ENCODE measurements at places on chromosomes 6 and 20. TPM values are rescaled to one million over a fixed set of nuclear protein-coding genes. Genes with fewer than 3 reads are reported as not detected.

DNA sequence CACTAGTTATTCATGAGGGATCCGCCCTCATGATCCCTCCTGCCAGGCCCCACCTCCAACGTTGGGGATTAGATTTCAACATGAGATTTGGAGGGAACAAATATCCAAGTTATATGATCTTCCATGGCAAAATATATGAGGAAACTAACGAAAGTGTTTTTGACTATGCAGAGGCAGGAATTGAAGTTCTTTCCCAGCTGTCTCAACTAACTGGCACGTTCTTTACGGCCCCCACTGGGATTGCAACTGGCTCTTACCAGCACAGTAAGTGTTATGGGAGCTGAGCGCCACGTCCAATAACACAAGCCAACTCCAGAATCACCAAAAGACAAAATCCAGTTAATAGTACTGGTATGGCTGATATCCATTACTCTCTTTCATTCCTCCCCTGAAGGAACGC, 66.6 kb downstream of the ECT2L start:
- DNase-seq, result no peak

DNA sequence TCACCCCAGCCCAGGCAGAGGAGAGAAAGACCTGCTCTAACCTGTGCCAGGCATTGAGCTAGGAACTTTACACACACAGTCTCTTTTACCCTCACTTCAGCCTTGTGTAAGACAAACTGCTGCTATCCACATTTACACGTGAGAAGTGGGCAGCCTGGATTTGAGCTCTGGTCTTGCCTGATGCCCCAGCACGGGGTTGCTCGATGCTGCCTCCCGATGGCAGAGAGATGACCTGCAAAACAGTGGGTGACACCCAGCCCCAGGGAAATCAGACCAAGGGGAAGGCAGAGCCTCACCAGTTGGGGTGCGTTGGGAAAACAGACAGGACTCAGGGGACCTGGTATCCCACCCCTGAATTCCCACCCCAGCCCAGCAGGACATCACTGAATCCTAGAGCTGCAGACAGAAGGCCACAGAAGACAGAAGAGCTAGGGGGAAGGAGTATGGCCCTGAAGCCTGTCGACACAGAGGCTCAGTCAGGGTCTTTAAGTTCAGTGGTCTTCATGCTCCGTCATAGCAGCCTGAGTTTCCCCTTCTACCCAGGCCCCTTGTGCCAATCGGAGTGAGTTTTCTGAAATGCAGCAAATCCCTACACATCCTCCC, 990 bp downstream of the BPI start:
- no peak for DNase-seq

DNA sequence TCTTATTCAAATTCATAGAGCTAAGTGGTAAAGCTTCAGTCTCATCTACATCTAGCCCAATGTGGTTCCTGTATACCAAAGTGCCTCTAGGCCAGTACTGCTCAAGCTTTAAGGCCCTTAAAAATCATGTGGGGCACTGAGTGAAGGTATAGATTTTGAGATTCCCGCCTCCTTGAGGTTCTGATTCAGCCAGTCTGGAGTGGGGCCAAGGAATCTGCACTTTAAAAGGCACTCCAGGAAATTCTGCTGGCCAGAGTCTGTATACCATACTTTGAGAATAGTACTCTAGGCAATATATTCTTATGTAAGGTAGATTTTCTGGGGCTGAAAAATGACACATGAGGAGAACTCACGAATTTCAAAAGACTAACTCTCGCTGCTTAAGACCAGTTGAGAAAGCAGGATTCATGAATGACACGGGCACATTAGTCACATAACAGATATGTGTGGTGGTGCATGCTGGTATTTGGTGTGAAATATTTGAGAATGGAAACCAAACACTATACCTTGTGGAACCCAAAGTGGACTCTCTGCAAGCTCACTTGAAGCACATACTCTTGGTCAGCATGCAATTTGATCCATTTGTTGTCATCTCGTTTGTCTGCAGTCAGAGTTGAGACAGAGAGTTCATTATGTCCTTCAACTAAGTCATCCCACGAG, 47.6 kb upstream of the SIM1 start:
- no peak for DNase-seq

GRCh38 chr6:153493501-153493900, 362.4 kb upstream of the RGS17 start:
- no peak for DNase-seq

- DNase-seq, result no peak
Measured at GRCh38 chr6:159655409-159655988, 37.5 kb downstream of the SOD2 start.

- no peak for DNase-seq
Measured at GRCh38 chr6:129785047-129785755, 75.2 kb upstream of the ARHGAP18 start.

DNA sequence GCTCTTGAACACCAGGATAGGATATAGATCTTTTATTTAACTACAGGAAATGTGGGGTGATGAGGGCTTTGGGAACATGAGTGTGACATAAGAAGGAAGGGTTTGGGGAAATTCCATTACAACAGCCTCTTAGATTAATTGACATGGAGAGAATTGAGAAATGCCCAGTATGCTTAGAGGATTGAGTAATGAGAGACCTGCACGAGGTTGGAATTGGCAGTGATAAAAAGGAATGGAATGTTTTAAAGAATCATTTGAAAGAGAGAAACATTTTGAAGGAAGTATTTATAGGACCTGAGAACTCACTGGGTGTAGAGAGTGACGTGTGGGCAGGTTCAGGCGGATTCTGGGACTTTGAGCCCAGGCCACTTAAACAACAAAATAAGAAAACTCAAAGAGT, 227.0 kb downstream of the BMP2 start:
- no peak for DNase-seq

GRCh38 chr6:159438106-159438505, 254.9 kb downstream of the SOD2 start:
- no peak for DNase-seq

DNA sequence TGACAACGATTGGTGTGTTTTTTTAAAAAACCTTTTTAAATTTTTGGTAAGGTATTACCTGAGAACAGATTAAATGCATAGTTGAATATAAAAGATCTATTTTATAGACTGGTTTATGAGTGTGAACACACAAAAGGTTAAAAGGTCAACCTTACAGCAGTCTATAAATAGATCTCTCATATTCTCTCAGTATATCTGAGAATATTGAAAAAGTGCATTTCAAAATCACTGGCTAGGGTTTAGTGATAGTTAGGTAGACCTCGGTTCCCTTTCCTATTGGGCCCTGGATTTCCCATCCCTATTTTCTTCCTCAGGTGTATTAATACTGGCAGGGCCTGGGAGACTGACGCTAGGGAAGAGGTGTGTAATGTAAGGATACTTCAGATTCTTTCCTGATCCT, 723 bp upstream of the ZNF451 start:
- no peak for DNase-seq

- DNase-seq, result no peak
Measured at GRCh38 chr6:14423330-14423729, 305.8 kb downstream of the CD83 start.

DNA sequence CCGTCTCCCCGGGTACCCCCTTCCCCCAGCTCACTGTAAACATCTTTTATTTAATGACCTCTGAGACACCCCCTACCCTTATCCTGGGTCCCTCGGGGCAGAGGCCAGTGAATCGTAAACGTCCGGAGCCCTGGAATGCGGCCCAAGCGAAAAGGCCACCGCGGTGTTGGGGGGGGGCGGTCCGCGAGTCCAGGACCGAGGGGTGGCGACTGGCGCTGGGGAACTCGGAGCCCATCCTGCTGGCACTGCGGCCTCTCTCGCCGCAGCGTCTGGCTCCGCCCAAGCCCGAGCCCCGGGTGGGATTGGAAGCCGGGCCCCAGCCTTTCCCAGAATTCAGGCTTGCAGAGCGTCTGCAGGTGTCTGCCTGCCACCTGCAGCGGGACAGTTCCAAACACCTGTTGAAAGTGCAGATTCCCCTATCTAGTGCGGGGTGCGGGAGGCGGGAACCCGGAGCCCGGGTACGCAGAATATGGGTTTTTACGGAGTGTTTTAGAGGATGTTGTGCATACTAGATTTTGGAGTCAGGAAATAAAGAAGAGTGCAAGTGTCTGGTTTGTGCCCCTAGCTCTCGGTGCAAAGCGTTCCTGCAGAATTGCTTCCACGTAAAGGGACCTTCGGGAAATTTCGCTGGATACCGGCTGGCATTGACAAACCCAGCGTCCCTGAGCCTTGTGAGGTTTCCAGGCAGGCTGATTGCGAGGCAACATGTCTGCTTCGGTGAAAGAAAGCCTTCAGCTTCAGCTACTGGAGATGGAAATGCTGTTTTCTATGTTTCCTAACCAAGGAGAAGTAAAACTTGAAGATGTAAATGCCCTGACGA, 800 bp downstream of the RWDD2A start:
- DNase-seq, result peak; percentile 44

Gene GPSM3
- total RNA-seq, result 8.0 TPM

Gene RAET1G
- total RNA-seq, result not detected

Gene MRAP2
- 1.4 TPM for total RNA-seq

Gene SYCP2L
- 5.6 TPM for total RNA-seq

Gene FAM184A
- 7.6 TPM for total RNA-seq

Gene FBXO30
- total RNA-seq, result 12.4 TPM

Gene PTK7
- 101 TPM for total RNA-seq

Gene RSPH9
- total RNA-seq, result 0.63 TPM

All from neural crest cell (in vitro differentiated cells).